NCI-H1930 (cell line): ENCODE measurements at places on chromosomes 6 and 20.

- DNase-seq = no peak
Measured at GRCh38 chr20:24587384-24588046, 118.1 kb downstream of the SYNDIG1 start.

GRCh38 chr6:30167101-30167500 is 3.8 kb downstream of the TRIM15 start:
- DNase-seq = no peak

- no peak for DNase-seq
Measured at GRCh38 chr6:144216668-144217218, 66.4 kb downstream of the STX11 start.

GRCh38 chr6:71490876-71491275 is 202.3 kb downstream of the OGFRL1 start:
- DNase-seq = no peak

GRCh38 chr6:148811459-148811858 is 64.6 kb downstream of the UST start:
- DNase-seq = no peak

DNA sequence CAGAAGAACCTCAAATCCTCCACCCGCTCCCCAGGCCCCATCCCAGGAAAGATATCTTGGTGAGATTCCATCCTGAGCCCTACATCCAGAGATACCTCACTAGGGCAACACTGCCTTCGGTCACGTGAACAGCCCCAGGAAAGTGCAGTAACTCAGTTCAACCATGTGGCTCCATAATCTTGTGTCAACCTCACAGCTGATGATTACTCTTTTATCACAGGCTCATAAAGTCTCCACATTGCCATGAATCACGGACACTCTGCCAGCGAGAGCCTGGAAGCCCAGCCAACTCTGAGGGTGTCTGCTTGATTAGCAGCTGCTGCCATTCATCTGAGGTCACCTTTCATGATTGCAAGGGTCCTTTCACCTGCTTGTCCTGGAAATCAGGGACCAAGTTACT is 175.8 kb upstream of the LRFN2 start:
- no peak for DNase-seq

- DNase-seq = peak; percentile 50
Measured at GRCh38 chr6:85449818-85450759, at the start of gene NT5E. Gene NT5E (plus strand): TSS chr6:85450083. CDS start chr6:85450140, 57 bp downstream.

GRCh38 chr6:112370946-112371345 is 23.8 kb downstream of the RFPL4B start:
- DNase-seq = no peak

GRCh38 chr6:15479761-15480160 is 183.1 kb downstream of the DTNBP1 start:
- DNase-seq = no peak

DNA sequence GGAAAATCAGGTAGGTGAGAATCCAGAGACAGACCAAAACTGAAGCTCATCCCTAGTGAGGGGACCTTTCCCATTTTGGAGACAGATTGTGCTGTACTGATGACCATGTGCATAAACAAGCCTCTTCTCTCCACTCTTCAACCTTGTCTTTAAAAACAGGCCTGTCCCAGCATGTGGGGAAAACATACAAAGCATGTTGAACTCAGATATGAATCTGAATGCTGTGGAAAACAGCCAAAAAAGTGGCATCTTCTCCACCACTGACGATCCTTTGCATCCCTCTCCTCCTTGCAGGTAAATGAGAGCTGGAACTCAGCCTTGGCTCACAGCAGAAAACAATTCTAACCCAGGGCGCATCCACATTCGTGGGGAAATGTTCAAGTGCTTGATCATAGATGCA is 123.7 kb upstream of the FOXQ1 start:
- no peak for DNase-seq

GRCh38 chr6:99362678-99363268 is 13.3 kb upstream of the FAXC start:
- DNase-seq = no peak

- no peak for DNase-seq
Measured at GRCh38 chr6:22468256-22468965, 101.0 kb upstream of the HDGFL1 start.

GRCh38 chr6:36769676-36770499 is 69.4 kb downstream of the CPNE5 start:
- no peak for DNase-seq

- no peak for DNase-seq
Measured at GRCh38 chr20:63789836-63790571, 41.1 kb downstream of the ZBTB46 start.

DNA sequence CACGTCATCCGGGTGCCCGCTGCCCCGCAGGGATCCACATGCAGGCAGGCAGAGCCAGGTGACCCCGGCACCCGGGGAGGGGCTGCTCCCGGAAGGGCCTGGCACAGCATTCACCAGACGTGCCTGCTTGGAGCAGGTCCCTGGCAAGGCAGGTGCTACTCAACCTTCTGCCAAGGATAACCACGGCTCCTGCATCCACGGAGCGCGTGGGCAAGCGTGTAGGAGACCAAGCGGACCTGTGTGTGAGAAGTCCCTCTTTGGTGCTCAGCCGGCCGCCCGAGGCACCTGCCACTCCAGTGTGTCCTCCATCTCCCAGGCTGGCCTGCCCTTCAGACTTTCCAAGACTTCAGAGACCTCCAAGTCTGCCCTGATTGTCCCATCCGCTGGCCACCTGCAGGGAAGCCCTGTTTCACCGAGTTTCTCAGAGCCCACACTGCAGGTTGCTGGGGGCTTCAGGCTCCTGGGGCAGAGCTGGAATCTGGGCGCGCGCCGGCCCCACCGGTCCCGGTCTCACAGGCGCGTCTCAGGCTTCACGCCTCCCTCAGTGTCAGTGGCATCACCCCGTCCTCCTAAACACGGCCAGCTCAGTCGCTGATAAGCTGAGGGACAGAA is 124.3 kb downstream of the DLL1 start:
- no peak for DNase-seq

- no peak for DNase-seq
Measured at GRCh38 chr20:49447946-49448809, 34.3 kb downstream of the KCNB1 start.

DNA sequence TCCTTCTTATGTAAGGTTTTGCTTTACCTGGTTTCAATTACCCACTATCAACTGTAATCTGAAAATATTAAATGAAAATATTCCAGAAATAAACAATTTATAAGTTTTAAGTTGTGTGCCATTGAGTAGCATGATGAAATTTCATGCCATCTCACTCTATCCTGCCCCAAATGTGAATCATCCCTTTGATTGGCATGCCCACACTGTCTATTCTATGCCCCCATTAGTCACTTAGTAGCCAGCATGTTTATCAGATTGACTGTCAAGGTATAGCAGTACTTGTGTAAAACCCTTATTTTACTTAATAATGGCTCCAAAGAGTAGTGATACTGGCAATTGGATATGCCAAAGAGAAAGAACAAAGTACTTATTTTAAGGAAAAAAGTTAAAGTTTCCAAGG is 403.8 kb downstream of the ADGRB3 start:
- DNase-seq = no peak

- no peak for DNase-seq
Measured at GRCh38 chr6:124054034-124054433, 250.4 kb downstream of the NKAIN2 start.

GRCh38 chr6:142421285-142422117 is 119.7 kb downstream of the ADGRG6 start:
- DNase-seq = no peak

- DNase-seq = no peak
Measured at GRCh38 chr6:79557673-79558467, 20.6 kb upstream of the LCA5 start.

- DNase-seq = no peak
Measured at GRCh38 chr20:50110141-50111047, 2.6 kb downstream of the UBE2V1 start.

DNA sequence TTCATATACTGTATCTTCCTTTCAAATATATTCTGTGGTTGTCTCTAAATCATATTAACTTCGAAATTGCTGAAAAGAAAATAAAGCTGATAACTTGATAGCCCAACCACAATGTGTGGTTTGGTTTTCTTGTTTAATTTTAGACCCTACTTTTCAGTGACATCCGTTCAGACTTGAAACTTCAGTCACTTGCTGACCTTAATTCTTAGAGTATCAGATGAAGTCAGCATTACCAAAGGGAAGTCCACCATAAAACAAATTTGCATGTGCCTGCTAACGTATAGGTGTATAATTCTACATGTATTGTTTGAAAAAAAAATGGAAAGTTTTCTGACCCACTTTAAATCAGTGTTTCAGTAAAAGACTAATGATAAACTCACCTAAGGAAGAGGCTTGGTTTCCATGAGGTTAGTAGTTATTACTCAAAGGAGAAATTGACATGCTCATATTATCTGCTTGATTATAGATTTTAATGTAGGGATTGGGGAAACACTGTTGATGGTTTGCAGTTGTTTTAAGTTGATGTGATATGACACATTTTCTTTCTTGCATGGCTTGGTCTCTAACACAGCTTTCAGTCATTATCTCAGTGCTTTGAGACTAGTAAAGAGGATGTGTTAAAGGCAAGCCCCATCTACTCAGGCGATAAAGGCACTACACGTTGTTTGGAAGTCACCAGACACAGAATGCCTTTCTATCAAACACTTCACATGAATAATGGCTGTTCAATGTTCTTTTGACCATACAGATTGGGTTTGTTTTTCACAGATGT is 5.2 kb upstream of the IL17A start:
- DNase-seq = no peak

- no peak for DNase-seq
Measured at GRCh38 chr20:45970646-45971424, 1.2 kb downstream of the ZNF335 start.

DNA sequence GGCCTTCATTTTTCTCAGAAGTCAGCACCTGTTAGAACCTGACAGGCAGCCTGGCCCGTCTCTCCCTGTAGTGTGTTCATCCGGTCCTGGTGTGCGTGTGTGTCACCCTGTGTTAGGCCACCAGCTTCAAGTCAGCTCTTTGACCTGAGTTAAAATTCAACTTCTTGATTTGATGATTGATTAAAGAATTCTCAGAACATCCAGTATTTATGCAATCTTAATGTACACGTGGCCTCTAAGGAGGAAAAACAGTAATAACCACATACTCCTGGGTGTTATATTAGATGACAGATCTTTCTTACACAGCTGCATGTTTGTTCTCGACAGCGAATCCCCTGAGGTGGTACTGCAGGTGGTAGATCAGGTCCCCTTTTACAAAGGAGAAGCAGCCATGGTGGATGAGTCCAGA is 19.1 kb upstream of the TMEM217 start:
- no peak for DNase-seq

- DNase-seq = no peak
Measured at GRCh38 chr6:80508885-80509630, 402.6 kb downstream of the BCKDHB start.

- no peak for DNase-seq
Measured at GRCh38 chr6:96520171-96521115, 1.2 kb upstream of the UFL1 start.

DNA sequence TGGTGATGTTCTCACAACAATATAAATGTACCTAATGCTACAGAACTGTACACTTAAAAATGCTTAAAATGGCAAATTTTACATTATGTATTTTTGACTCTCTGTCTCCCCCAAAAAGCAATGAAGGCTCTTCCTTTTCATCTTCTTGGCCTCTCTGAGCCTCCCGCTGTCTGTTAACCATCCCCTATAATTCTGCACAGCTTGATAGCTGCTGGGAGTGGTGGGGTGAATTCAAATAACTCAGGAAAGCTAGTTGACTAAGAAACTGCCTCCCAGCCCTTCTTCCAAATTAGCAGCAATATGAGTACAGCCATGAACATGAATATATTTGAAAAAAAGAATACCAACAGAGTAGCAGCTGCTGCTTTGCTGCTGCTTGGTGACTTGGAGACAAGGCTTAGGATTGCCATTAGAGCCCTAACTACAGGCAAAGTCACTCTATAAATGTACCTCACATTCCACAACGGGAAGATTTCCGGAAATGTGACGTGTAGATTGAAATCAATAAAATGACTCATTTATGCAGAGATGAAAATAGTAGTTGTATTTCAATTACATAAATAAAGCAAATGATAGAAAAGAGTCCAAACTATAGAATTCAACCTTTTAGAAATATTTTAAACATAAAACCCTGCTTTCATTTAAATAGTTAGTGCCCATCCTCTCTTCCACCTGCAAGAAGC is 200.1 kb upstream of the HEY2 start:
- DNase-seq = no peak

DNA sequence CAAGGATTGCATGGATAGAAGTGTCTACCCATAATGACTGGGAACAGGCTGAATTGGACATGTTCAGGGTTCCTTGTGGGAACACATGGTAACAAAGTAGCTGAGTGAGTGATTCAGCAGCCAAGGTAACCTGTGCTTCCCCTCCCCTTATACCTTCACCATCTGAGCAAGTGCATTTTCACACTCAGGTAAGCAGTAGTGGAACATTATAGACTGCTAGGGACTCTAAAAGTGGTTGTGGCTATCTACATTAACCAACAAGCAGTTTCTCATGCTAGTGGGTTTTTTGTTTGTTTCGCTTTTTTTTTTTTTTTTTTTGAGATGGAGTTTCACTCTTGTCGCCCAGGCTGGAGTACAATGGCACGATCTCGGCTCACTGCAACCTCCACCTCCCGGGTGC is 41.4 kb downstream of the KIZ start:
- no peak for DNase-seq

DNA sequence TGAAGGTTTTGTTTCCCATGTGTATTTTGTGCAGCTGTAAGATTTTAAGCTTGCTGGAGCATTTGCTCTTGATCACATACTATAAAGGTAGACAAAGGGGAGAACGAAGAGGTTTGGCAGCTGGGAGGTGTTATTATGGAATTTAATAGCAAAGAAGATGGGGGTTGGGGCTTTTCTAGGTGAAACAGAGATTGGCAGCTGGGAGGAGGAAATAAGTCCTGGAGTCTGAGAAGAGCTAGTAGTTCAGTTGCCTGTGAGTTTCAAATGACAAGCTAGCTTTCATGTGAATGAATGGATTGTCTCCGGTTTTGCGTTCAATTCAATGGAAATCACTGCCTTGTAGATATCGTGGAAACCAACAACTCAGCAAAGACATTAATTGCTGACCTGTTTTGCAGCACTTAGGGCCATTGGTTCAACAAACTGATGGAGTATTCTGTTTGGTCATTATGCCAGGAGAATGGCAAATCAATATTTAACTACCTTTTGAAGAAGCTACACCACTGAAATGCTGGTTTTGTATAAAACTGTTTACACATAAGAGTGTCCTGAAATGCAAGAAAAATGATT is 38.1 kb upstream of the FLRT3 start:
- peak; percentile 45 for DNase-seq

- no peak for DNase-seq
Measured at GRCh38 chr6:63672582-63673129, 37.1 kb downstream of the PHF3 start.

GRCh38 chr20:57514273-57514751 is 10.6 kb downstream of the CTCFL start:
- no peak for DNase-seq

DNA sequence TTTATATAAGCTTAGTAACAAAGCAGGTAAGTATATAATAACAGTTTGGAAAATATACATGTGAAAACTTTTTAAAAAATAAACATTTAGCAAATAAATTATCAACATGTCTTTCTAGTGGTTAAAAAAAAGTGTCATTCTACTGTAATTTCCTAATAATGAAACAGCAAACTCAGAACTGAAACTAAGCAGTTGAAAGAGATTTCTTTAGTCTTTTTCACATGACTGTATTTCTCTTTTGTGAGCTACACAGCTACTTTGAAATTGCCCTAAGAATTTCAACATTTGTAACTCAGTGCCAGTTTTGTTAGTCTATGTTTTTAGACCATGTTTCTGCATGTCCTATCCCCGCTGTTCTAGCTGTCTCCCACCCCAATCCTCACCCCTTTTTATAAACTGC is 28.4 kb upstream of the SDHAF4 start:
- no peak for DNase-seq
